Renal cortical epithelial cell (primary cell): ENCODE measurements at places on chromosomes 7 and 10. TPM values are rescaled to one million over a fixed set of nuclear protein-coding genes. Genes with fewer than 3 reads are reported as not detected.

Gene SYT15
- 1.0 TPM in 1 of 2 replicates, not detected in the other for total RNA-seq

Gene AP4M1
- total RNA-seq = 30.0 and 39.1 TPM in 2 replicates

Gene ITPRID1
- not detected in 2 replicates for total RNA-seq

Gene RPEL1
- 0.17 and 0.25 TPM in 2 replicates for total RNA-seq

Gene MET
- total RNA-seq = 217 and 255 TPM in 2 replicates

Gene GRM8
- total RNA-seq = 0.70 TPM in 1 of 2 replicates, not detected in the other

Gene GBX1
- total RNA-seq = not detected in 2 replicates

Gene HOXA2
- 0.35 and 1.9 TPM in 2 replicates for total RNA-seq

Gene TIMM23
- 91.4 and 120 TPM in 2 replicates for total RNA-seq

Gene METTL2B
- total RNA-seq = 34.8 and 63.4 TPM in 2 replicates
